ENCODE measurements at places on chromosomes 16 and 17.

- DNase-seq = peak; percentile 34
Measured at GRCh38 chr16:31471241-31471874, 594 bp upstream of the TGFB1I1 start.

- peak; percentile 11 for DNase-seq
Measured at GRCh38 chr17:19978209-19978802, 678 bp upstream of the AKAP10 start.

GRCh38 chr16:16075488-16076422 lies 126.3 kb downstream of the ABCC1 start:
- no peak for DNase-seq

- DNase-seq = no peak
Measured at GRCh38 chr17:4559966-4560365, 411 bp downstream of the GGT6 start.

DNA sequence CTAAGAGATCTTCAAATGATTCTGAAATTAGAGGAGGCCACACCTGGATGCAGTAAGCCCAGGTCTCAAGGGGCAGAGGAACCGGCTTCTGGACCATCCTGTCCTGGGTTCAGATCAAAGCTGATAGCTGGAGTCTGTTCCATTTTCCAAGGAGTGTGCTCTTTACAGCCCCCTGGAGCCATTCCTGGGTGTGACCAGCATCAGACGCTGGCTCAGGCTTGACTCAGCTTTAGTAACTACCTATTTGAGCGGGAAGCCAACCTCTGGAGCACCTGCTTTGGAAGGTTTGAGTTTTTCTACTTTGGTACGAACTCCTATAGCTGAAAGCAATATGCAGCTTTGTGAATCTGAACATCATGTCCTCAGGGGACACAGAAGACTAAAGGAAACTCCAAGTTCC lies 12.9 kb upstream of the BBS2 start:
- no peak for DNase-seq

DNA sequence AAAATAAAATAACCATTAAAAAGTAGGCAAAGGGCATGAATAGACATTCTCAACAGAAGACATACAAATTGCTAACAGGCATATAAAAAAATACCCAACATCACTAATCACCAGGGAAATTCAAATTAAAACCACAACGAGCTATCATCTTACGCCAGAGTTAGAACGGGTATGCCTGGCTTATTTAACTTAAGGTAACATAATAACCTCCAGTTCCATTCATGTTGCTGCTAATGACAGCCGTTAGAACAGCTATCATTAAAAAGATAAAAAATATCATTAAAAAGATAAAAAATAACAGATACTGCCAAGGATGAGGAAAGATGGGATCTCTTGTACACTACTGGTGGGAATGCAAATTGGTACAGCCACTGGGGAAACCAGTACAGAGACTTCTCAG lies 89.3 kb downstream of the GAS7 start:
- DNase-seq = no peak

DNA sequence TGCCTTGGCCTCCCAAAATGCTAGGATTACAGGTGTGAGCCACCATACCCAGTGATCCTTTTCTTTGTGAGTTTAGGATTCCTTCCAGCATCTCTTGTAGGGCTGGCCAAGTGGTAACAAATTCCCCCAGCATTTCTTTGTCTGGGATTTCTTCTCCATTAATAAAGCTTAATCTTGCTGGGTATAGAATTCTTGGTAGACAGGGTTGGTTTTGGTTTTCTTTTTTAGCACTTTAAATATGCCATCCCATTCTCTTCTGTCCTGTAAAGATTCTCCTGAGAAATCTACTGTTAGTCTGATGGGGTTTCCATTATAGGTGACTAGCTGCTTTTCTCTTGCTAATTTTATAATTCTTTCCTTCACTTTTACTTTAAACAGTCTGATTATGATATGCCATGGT lies 173.0 kb upstream of the TOM1L1 start:
- DNase-seq = no peak

GRCh38 chr17:66602659-66603384 lies 232.1 kb upstream of the CACNG5 start:
- peak; percentile 80 for DNase-seq

- DNase-seq = no peak
Measured at GRCh38 chr17:65017207-65017774, 39.2 kb downstream of the GNA13 start.

- no peak for DNase-seq
Measured at GRCh38 chr17:36889770-36890349, 47.4 kb upstream of the LHX1 start.

GRCh38 chr17:79752175-79752574 lies 21.4 kb downstream of the ENPP7 start:
- no peak for DNase-seq

- DNase-seq = peak; percentile 52
Measured at GRCh38 chr17:43998552-43998951, 5.9 kb upstream of the NAGS start.

GRCh38 chr16:11586856-11587642 lies at the start of gene LITAF:
Gene LITAF (minus strand): TSS chr16:11586919. CDS start chr16:11556730, 30,189 bp downstream.
- DNase-seq = peak; percentile 36

DNA sequence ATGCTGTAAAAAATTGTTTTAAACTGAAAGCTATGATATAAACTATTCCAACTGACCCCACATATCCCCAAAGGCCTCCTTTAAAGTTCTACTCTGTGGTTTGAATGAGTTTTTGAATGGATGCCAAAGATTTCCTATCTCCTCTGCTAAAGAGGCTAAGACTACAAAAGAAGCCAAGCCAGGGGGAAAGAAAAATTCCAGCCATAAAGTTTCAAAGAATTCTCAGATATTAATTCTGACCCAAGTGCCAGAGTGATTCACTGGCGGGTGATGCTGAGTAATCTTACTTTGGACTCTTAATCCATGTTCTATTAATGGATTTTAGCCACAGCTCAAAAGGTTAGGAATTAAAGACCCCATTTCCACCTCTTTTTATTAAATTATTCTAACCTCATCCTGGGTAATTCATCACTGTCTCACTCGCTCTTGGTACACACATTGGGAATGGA lies 60.7 kb downstream of the HS3ST3A1 start:
- peak; percentile 95 for DNase-seq

- DNase-seq = no peak
Measured at GRCh38 chr17:50352693-50353599, 7.0 kb downstream of the XYLT2 start.

DNA sequence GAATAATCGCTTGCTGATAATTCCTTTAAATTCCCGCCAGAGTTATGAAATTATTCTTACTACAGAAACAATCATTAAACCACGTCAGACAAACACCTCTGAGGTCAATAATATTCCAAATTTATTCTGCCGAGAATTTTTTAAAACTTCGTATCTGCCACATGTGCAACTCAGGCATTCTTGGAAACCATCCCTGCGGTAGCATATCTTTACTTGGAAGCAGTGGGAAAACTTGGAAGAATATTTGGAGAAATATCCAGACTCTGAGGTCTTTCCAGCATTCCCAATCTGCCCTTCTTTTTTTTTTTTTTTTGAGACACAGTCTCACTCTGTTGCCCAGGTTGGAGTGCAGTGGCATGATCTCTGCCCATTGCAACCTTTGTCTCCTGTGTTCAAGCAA lies 2.0 kb upstream of the CCL11 start:
- peak; percentile 44 for DNase-seq

DNA sequence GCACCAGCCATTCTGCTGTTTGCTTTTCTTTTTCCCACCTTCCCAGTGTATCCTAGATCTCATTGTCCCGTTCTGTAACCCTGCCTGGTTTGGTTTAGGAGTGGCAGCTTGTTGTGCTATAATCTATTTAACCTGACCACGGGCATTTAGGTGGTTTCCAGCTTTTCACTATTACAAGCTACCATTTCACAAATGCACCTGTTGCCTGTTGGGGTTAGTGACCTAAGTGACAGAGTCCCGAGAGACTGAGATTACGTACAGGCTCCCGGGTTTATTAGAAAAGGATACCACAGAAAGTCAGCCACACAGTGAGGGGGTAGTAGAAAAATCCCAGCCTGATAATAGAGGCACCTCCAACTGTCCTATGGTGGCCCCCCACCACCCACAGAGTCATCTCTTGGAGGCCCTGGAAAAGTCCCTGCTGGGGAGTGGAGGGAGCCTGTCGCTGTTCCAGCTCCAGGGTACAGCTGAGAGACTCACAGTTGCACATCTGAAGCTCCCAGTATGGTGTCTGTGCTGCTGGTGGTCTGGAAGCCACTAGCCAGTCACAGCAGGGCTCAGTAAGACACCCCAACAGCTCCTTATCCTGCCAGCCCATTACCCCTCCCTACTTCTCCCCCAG lies 21.2 kb downstream of the CLEC16A start:
- DNase-seq = no peak

GRCh38 chr17:76397687-76398522 lies 13.5 kb downstream of the SPHK1 start:
- DNase-seq = peak; percentile 91

DNA sequence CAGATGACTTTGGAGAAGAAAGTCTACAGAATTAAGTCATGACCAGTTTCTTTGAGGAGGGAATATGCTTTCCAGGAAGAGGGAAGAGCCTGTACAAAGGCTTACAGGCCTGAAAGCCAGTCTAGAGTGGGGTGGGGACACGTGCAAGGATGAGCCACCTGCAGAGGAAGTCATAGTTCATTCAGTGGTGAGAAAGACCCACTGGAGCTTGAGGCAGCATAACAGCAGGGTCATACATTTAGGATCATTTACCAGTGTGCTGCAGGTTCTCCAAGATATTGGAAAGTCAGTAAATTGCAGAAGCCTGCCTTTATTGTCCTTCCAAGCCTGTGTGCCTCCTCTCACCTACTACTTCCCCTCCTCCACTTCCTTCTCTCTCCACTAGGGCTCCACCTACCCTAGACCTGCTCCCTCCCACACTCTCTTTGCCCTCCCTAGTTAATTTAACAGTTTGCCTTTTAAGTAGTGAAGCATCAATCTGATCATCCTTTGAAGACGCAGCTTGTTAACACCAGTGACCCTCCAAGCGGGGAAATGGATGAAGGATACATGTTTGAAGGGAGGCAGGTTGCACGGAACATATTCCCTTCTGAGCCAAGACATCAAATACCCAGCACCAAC lies 40.2 kb downstream of the CDRT15 start:
- DNase-seq = no peak

DNA sequence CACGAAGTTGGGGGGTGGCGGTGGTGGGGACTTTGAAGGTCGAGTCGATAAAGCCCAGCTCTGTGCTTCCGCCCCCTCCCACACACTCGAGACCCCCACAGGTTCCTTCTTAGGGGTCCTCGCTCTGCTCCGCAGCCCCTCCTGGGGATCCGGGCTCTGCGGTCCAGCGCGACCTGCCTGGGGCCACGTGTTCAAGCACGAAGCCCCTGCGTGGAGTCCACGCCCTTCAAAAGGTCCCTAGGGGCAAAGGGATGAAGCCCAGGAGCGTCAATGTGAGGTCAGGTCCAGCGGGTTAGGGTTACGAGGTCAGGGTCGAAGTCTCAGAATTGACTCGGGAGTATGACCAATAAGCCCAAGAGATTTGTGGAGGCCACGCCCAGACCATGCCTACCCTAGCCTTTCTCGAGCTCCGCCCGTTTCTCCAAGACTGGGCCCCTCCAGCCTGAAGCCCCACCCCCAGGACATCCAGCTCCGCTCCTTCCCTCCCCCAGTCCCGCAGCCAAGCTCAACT lies 786 bp upstream of the CACNA1G start:
- peak; percentile 55 for DNase-seq

DNA sequence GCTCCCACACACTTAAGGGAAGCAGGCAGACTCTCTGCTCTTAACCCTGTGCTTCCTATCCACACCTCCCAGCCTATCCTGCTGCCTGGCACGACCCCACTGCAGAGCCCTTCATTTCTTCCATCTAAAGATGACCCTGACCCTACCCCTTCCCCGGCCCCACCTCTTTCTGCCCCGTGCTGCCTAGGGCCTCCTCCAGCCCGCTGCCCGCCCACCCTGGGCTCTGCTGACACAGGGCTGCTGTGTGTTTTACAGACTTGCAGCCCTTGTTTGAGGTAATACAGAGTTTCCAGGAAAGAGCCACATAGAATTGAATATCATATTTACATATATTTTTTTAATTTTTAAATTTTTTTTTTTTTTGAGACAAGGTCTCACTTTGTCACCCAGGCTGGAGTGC lies 42.0 kb downstream of the MEOX1 start:
- DNase-seq = no peak

DNA sequence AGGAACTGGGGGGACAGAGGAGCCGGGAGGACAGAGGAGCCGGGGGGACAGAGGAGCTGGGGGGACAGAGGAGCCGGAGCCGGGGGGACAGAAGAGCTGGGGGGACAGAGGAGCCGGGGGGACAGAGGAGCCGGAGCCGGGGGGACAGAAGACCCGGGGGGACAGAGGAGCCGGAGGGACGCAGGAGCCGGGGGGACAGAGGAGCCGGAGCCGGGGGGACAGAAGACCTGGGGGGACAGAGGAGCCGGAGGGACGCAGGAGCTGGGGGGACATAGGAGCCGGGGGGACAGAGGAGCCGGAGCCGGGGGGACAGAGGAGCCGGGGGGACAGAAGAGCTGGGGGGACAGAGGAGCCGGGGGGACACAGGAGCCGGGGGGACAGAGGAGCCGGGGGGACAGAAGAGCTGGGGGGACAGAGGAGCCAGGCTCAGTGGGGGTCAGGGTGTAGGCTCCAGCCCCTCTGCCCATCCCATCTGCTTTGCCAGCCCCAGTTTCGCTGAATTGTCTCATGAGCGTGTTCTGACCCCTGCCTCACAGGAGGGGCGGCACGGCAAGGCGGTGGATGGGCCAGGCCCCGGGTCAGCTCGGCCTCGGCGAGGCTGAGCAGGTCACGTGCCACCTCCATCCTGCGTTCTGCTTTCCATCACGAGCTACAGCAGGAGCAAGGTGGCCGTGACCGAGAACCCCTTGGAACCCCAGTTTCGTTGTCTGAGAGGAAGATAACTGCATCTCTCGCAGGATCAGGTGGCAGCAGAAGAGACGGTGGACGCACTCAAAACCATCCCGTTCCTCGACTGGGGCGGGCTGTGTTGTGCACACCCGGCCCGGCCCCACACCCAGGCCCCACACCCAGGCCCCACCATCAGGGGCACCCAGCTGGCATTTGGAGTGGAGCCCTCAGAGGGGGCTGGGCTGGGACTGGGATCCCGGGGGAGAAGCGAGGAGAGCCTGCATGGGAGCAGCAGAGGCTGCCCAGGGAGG lies 26.1 kb upstream of the CBFA2T3 start:
- no peak for DNase-seq

DNA sequence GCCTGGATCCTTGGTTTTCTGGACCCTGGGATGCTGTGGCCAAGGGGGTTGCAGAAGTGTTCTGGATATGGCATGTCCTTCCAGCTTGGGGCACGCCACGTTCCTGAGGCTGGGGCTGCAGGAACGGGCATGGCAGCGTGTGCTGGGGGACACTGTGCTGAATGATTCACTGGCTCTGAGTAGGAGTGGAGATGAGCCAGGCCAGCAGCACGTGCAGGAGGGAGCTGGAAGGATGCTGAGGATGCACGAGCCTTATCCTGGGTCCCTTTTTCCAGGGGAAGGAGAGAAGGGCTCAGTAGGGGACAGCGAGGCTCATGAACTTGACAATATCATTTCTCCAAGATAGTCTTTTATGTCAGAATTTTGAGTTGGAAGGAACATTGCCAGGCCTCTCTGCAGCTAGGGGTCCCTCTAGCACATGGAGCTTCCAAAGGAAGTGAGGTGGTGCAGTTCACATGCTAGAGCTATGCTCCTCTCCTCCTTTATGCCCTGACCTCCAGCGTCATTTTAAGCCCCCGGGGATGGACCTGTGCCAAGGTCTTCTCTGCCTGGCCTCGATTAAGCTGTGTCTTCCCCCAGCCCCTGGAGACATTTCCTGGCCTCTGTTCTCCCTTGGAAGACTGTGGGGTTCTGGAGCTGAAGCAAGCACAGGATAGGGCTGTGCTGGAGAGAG lies 125.9 kb downstream of the OR1D5 start:
- DNase-seq = no peak

- DNase-seq = no peak
Measured at GRCh38 chr16:8430401-8430800, 159.9 kb downstream of the TMEM114 start.

Data from cardiac fibroblast (primary cell).